ENCODE measurements at places on chromosomes 6 and 20.

DNA sequence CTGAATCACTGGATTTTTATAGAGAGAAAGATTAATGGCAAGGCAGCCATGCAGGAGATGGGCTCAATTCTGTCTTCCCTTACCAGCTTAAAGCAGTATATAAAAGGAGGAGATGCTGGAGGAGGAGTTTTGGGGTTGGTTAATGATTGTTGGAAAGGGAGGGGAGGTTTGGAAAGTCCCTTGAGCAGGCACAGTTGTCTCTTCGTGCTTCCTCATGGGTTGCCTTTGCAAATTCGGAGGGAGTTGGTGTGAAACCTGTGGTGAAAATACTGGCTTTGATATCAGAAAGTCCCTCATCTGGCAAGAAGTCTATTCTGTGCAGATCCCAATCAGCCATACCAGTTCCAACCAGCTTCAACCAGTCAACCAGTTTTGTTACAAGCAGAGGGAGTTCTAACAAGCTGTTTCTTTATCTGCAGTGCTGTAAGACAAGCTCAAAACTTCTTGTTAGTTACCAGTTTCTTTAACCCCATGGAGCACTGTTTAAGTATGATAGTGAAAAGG is 107.0 kb downstream of the HIVEP1 start:
- no peak for DNase-seq

- DNase-seq = no peak
Measured at GRCh38 chr6:36751091-36751490, 53.5 kb downstream of the RAB44 start.

DNA sequence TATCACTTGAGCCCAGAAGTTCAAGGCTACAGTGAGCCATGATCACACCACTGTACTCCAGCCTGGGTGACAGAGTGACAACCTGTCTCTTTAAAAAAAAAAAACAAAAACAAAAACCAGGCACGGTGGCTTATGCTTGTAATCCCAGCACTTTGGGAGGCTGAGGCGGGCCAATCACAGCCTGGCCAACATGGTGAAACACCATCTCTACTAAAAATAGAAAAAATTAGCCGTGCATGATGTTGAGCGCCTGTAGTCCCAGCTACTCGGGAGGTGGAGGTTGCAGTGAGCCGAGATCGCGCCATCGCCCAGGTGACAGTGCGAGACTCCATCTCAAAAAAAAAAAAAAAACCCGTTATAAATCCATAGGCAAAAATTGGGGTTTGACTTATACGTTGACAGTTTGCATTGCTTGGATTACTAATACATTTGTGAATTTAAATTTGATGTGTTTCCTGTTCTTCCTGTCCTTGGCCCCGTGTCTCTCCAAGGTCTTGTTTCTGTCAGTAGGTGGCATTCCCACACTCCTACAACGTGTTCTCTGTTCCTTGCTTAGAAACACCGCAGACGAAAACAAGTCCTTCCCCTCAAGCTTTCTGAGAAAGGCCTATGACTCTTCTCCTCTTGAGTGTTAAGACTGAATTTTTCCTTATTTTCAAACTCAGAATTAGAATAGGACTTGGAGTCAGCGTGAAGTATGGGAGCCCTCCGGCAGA is 147.0 kb downstream of the DTNBP1 start:
- no peak for DNase-seq

DNA sequence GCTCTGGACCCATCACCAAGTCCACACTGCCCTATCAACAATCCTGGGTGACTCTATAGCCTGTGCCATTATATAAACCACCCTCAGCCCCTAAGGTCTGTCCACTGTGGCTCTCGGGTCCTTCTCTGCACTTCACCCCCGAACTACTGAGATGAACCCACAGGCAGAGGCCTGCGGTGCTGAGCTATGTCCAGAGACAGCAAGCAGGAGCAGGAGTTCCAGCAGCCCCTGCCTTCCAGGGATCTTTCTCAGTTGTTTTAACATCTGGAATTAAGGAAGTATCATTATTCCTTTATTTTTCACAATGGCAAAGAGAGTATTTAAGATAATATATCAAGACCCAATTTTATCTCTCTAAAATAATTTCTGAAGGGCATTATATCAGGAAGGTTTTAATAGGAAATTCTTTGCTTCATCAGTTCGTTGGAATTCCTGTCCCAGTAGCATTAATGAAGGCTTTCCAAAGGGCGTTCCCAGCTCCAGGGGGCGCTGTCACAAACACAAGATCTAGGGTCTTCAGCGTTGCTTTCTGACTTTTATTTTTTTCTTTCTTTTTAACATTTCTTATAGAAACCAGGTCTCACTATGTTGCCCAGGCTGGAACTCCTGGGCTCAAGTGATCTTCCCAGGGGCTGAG is 27.3 kb downstream of the RRBP1 start:
- no peak for DNase-seq

DNA sequence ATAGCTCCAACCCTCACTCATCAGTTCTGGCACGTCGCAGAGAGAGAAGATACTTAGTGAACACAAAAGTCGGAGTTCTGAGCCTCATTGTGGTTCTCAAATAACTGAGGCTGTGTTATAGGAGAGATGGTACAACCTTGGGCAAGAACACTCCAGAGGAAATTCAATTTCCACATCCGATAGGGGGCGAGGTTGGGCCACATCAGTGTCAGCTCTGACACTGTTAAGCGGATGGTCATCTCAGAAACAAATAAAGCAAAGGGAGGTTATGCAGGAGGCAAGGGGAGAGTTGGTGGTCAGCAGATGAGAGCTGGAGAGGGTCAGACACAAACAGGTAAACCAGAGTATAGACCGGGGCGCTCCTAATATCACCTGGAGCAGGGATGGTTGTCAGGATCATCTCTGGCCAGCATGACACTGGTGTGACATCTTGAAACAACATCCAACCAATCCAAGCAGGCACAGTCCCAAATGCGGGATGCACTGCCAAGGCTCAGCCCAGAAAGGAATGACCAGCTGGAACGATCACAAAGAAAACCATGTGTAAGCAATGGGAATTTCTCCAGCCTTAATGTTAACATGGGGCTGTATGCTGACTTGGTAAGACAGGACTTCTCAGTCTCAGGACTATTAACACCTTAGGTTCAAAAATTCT is 331.8 kb downstream of the HACE1 start:
- no peak for DNase-seq

DNA sequence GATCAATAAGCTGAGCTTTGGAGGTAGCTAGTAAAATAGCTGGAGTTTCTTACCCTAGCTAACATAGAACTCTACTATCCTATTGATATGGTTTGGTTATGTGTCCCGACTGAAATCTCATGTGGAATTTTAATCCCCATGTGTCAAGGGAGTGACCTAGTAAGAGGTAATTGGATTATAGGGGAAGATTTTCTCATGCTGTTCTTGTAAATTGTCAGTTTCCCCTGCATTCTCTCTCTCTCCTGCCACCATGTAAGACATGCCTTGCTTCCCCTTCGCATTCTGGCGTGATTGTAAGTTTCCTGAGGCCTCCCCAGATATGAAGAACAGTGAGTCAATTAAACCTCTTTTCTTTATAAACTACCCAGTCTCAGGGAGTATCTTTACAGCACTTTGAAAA is 24.6 kb upstream of the SYNE1 start:
- DNase-seq = no peak

- no peak for DNase-seq
Measured at GRCh38 chr6:142440600-142441293, 138.9 kb downstream of the ADGRG6 start.

GRCh38 chr6:167850782-167851181 is 24.1 kb downstream of the AFDN start:
- DNase-seq = no peak
